ENCODE measurements at places on chromosomes 6 and 20.
A peak's percentile ranks its signal among the peaks of the same experiment; 100 is the strongest.

DNA sequence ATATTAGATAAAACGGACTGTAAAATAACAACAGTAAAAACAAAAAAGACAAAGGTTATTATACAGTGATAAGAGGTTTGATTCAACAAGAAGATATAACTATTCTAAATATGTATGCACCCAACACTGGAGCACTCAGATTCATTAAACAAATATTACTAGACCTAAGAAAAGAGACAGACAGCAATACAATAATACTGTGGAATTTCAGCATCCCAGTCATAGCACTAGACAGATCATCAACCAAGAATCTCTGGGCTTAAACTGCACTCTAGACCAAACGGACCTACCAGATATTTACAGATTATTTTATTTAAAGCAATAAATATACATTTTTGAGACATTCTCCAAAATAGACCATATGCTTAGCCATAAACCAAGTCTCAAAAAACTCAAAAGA, 263.8 kb downstream of the C6orf118 start:
- DNase-seq: no peak

GRCh38 chr6:119980802-119981201, 631.2 kb upstream of the MAN1A1 start:
- no peak for DNase-seq

DNA sequence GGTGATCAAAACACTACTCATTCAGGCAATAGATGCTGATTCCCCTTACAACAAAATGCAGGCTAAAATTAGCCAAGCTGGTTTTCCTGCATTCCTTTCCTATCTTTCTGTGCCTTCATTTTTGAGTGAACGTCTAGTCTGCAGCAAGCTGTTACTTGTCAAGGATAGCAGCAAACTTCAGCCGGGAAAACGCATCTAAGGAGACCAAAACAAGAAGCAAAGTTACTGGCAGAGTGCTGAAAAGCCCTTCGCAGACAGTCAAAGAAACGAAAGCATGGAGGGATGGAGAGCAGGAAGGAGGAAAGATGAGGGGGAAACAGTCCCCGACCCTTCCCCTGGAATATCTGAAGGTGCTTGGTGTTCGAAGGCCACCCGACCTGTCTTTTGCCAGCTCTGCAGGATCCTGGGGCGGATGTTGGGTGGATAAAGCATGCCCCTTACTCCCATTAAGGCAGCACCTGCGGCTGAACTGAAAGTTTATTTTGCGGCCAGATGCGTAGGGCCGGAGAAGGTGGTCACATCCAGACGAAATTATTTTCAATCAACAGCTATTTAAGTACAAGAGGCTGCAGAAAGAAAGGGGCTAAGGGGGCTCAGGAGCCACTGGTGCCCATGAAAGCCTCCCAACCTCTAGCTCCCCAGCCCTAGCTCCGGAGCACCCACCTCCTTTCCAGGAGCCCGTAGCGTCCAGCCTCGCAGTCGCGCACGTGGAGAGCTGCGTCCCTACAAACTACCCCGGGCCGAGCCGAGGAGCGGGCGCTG, 538 bp downstream of the FERMT1 start:
- DNase-seq: no peak

DNA sequence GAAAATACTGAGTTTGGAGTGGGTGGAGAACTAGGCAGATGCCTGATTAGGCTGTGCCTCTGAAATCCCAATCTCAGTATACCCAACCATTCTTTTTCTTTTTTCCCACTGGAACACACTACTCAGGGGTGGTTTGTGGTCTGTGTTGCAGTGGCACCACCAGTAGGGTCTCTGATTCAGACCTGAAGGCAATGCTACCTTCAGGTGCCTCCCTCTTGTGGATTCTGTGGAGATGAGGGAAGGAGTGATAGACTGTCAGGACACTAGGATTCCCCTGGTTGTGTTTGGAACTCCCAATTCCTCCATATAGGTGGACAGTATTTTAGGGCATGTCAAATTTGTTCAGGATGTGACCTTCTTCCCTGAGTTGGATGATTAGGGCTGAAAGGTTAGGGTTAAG, 47.4 kb upstream of the SYNCRIP start:
- no peak for DNase-seq

DNA sequence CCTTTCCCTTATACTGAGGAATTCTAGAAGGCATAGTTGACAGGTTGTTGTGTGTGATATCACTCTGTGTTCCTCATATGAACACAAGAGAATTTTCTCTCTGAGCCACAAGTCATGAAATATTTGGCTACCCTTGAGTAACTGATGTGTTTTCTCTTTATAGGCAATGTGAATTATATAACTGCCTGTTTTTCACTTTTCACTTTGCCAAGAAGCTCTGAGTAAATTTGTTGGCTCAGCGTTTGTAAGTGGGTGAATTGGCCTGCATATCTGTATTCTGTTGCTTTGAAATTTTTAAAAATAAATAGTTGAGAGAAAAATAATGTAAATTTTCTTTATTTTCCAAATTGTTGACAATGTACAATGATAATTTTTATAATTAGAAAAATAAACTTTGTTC, 5.2 kb upstream of the BTBD9 start:
- no peak for DNase-seq

GRCh38 chr6:113873043-113873667, 16.0 kb downstream of the MARCKS start:
- no peak for DNase-seq

DNA sequence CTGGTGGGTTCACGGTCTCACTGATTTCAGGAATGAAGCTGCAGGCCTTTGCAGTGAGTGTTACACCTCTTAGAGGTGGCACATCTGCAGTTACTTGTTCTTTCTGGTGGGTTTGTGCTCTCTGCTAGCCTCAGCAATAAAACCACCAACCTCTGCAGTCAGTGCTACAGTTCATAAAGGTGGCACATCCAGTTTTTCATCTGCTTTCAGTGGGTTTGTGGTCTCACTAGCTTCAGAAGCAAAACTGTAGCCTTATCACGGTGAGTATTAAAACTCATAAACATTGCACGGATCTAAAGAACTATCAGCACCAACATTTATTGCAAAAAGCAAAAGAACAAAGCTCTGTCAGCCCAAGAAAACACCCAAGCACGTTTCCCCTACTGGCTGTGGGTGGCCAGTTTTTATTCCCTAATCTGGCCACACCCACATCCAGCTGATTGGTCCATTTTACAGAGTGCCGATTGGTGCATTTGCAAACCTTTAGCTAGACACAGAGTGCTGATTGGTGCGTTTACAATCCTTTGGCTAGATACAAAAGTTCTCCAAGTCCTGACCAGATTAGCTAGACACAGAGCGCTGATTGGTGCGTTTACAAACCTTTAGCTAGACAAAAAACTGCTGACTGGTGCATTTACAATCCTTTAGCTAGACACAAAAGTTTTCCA, 3.4 kb upstream of the TMEM14C start:
- peak; percentile 32 for DNase-seq

DNA sequence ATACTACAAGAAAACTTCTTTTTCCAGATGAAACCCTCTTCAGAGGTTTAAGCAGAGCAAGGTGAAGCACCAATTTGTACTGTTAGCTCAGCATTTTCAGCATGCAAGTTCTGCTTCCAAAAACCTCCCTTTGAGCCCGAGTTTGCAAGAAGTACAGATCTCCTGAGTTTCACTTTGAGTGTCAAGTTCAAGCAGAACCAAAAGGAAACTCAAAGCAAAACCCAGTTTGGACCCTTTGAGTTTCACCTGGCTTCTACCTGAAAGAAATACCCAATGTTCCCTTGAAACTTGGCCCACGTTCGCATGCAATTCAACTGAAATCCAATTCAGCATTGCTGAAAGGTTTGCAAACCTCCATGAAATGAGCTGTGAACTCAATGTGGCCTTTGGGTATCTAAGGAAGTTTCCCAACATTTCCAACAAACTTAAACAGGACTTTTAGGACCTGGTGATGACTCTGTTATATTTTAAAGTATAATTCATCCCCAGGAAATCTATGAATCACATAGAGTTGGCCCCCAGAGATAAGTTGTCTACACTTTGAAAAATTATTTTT, 62.9 kb upstream of the HBS1L start:
- DNase-seq: no peak

DNA sequence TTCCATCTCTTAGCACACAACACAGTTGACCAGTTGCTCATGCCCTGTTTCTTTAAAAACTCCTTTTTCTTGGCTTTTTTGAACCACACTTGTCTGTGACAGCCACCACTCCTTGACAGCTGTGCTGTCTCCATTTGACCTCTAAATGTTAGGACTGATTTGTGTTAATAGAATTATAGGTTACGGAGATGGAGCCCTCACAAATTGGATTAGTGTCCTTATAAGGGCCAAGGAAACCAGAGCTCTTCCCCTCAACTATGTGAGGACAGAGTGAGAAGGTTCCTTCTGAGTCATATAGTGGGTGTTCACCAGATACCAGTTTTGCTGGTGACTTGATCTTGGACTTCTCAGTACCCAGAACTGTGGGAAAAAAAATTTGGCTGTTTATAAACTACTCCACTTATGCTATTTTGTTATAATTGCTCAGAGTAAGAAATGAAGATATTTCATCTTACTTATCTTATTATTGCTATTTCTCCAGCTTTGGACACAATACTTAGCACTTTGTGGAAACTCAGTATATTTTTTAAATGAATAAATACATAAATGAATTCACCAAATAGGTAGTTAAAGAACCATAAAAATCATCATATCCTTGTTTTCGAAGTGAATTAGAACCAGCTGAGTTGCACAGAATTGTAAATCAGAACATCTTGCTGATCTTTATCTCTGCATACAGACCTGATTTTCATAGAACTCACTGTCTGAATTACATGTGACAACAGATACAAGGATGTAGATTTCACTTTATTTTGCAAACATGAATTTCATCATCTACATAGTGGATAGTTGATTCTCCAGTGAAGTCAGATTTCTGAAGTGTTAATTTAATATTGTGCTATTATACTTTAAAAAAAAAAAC, 598.5 kb upstream of the IRAK1BP1 start:
- DNase-seq: no peak

- DNase-seq: no peak
These were observed 36.4 kb upstream of the SLC17A4 start for GRCh38 chr6:25717866-25718740.

DNA sequence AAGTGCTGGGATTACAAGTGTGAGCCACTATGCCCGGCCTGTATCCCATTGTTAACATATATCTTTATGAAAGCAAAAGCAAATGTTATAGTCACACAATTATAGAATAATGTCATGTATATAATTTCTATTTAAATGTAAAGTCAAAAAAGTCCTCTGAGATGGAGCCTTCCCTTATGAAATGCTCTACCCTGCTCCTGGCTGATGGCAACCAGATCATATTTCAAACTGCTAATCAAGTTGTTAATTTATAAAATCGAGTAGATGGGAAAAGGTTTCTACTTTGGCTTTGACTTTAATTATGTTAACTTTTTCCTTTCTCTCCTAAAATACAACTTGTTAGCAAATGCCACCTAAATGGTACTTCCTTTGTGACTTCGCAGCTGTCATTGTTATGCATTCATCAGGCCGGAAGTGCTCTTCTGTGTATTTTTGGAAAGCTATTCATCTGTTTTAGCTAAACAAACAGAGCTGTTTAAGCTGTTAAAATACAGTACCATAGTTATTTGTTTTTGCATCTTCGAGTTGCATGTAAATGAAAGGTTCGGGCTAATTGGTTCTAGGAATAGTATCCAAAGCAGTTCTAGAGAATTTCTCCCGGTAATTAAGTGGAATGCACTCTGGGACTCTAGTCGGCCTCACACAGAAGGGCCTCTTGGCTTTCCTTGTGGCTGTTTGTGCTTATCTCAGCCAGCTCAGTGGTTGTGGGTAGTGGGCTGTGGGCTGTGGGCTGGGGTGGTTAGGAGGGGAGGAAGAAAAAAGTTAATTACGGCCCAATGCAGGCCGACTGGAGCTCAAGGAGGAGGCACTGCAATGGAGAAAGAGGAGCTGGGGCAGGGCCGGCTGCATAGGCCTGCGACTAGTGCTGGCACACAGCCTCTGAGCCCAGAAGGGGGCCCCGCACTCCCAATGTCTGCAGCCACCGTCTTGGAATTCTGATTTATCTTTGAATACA, 34.8 kb downstream of the SLC35D3 start:
- DNase-seq: no peak

- no peak for DNase-seq
These were observed 61.0 kb downstream of the CRYBG1 start for GRCh38 chr6:106421496-106421895.

- DNase-seq: no peak
These were observed 393.8 kb downstream of the CDH26 start for GRCh38 chr20:60352017-60352416.

DNA sequence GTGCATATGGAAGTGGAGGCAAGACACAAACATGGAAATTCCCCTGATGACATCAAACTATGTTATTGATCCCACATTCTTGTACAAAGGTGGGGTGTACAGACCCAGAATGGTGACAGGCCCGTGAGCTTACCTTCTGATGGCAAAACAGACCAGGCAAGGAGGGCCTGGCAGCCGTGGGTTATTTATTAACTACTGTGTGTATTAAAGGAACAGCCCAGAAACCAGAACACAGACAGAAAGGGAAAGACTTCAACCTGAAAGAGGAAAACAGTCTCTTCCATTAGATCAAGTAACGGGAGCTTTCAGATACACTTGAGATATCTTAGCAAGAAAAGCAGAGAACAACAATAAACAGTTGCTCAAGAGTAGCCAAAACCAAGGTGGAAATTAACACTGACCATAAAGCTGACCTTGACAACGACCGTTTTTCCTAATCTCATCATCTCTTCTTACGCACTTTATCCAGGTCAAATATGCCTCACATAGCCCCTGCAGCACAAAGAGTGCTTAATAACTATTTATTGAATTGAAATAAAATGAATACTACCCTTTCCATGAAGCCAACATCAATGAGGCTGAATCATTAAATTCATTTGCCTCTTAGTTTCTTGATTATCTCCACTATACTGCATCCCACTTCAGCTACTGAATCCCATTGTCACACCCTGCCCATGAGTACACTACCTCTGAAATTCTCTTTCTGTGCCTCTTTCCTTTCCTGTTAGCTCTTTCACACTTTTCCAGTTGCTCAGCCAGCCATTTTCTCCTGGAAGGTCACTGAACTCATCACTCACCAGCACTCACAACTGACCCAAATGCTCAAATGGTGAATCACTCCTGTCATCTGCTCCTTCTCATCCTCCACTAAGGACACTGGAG, 67.4 kb downstream of the MOXD1 start:
- DNase-seq: no peak

DNA sequence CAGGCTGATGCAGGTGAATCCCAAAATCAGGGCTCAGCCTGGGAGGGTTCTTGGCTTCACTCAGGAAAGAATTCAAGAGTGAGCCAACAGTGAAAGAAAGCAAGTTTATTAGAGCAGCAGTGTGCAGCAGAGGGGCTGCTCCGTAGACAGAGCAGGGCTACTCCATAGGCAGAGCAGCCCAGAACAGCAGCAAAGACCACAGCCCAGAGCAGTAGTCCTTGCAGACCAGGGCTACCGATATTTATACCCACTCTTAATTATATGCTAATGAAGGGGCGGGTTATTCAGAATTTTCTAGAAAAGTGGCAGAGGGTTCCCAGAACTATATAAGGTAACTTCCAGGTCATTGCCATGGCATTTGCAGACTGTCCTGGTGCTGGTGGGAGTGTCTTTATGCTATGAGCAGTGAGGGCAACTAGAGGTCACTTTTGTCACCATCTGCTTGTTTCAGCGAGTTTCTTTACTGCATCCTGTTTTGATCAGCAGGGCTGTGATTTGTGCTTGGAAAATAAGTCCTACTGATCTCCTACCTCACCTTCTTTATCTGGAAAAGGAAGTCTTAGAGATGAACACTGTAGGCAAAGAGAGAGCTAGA, 39.8 kb upstream of the PTPN1 start:
- no peak for DNase-seq

- no peak for DNase-seq
These were observed at the start of gene SSTR4 for GRCh38 chr20:23034721-23035671. Gene SSTR4 (plus strand): TSS chr20:23035312. CDS start chr20:23035484, 172 bp downstream.

- DNase-seq: no peak
These were observed 4.6 kb upstream of the PPP1R16B start for GRCh38 chr20:38800882-38801281.

- no peak for DNase-seq
These were observed 620.5 kb downstream of the DOK5 start for GRCh38 chr20:55095745-55096400.
